ENCODE measurements at places on chromosomes 5 and 9. TPM values are rescaled to one million over a fixed set of nuclear protein-coding genes. Genes with fewer than 3 reads are reported as not detected.

The DNAI1 gene
- not detected for total RNA-seq

GRCh38 chr9:3827175-3827574 is 301.4 kb upstream of the RFX3 start:
- no peak for DNase-seq

DNA sequence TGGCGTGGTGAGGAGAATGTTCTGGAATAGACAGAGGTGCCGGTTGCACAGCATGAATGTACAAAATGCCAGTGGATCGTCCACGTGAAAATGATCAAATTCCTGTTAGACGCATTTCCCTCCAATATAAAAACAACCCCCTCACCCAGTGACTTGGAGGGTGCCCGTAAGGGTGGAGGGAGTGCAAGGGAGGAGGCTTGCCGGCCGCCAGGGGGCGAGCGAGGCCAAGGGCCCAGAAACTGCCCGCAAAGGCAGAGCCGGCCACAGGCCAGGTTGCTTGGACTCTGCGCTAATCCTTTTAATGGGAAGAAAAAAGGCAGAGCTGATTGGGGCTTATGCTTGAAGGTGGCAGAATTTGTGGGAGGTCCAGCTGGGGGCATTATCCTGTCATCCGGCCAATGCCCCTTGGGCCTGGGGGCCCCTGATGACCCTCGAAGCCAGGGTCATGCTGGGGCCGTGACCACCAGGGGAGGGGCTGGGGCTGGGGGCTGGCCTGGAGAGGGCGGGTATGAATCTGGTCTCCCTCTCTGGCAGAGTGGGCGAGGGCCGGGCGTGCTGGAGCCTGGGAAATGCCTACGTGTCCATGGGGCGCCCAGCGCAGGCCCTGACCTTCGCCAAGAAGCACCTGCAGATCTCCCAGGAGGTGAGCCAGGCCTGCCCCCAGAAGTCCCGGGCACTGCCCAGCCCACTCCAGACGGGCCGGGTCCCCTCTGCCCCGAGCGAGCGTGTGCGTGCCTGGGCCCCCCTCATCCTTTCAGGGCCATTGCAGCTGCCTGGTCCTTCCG is 12.0 kb downstream of the GPSM1 start:
- DNase-seq: peak; percentile 14

The CLPTM1L gene
- 256 TPM for total RNA-seq

- DNase-seq: no peak
These were observed 46.7 kb downstream of the TNFAIP8 start for GRCh38 chr5:119402555-119402954.

DNA sequence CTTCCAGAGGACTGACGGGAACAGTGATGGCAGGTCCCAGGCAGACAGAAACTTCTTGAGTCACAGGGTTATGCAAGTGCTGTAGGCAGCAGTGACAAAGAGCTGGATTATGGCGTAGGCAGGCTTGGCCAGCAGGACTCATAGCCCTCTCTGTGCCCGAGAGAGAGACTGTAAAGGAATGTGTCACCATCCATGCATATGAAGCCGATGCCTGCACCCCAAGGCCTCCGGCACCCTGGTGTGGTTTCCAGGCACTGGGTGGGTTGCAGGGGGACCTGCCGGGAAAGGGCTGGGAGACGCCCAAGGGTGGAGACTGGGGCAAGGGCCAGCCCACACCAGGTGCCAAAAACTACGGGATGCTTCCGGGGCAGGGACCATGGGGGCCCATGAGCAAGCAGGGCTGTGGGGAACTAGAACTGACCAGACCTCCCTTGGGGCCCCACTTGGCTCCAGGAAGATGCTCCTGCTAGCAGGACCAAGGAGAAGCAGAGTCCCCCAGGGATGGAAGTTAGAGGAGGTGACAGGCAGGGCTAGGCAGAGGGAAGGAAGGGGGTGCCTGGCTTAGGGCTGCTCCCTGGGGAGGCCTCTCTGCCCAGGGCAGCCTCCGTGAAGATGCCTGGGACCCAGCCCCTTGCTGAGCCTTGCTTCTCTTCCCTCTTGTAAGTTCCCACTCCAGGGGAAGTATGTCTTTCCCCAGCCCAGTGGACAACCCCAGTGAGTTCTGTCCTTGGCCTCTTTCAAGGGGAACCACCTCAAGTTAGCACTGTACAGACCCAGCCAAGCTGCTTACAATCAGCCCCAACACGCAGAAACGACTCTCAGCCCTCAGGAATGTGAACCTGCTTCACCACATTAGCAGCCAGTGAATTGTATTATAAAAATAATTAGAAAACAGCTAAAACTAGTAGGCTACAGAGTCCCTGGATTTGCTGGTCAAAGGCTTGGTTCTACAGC is 10.5 kb upstream of the IPPK start:
- no peak for DNase-seq
